EL (cell line): ENCODE measurements at places on chromosomes 1 and 21.

- no peak for DNase-seq
These were observed 28.0 kb downstream of the FUBP1 start for GRCh38 chr1:77950873-77951272.

GRCh38 chr1:67753776-67754525, 69.0 kb downstream of the GADD45A start:
- DNase-seq, result no peak

- DNase-seq, result peak; percentile 80
These were observed at the start of gene KCTD3 for GRCh38 chr1:215566556-215567490. Gene KCTD3, plus strand, starts transcription at chr1:215567304. Its CDS starts 382 bp downstream, at chr1:215567686.

GRCh38 chr1:178010674-178011464, 41.0 kb upstream of the SEC16B start:
- no peak for DNase-seq

GRCh38 chr1:85296980-85297379, 20.5 kb upstream of the BCL10 start:
- DNase-seq, result peak; percentile 61

GRCh38 chr1:51214615-51215131, 21.4 kb upstream of the RNF11 start:
- peak; percentile 81 for DNase-seq

DNA sequence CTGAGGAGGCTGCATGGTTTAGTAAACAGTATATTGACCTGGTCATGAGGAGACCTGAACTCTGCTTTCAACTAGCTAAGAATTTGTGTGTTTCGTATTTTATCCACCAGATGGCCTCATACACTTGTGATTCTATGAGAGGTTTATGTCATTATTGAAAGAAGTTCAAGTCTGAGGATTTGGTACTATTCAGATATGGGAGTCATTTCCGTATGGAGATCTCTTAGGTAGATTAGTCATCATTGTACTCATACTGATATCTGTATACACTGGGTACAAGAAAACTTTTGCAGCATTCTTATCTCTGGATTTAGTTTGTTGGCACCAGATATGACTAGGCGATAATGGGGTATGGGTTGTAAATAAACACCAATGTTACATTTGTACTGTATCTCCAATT, 26.6 kb downstream of the ATF6 start:
- DNase-seq, result peak; percentile 82

DNA sequence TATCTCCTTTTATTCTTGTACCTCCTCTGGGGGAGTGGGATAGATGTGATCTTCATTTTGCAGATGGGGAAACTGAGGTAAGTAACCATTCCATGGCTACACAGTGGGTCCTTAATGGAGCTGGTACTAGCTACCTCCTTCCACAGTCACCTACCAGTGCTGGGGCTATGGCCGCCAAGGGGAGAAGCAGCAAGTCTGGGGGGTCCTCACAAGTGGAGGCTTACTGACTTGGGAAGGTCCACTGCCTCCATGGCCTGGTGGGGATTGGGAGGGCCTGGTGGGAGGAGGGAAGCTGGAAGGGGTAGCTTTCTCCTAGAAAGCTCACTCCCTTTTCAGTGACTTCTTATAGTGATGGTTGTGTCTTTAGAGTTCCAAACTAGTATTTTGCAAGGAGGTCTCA, 5.9 kb upstream of the FOXO6 start:
- DNase-seq, result no peak

DNA sequence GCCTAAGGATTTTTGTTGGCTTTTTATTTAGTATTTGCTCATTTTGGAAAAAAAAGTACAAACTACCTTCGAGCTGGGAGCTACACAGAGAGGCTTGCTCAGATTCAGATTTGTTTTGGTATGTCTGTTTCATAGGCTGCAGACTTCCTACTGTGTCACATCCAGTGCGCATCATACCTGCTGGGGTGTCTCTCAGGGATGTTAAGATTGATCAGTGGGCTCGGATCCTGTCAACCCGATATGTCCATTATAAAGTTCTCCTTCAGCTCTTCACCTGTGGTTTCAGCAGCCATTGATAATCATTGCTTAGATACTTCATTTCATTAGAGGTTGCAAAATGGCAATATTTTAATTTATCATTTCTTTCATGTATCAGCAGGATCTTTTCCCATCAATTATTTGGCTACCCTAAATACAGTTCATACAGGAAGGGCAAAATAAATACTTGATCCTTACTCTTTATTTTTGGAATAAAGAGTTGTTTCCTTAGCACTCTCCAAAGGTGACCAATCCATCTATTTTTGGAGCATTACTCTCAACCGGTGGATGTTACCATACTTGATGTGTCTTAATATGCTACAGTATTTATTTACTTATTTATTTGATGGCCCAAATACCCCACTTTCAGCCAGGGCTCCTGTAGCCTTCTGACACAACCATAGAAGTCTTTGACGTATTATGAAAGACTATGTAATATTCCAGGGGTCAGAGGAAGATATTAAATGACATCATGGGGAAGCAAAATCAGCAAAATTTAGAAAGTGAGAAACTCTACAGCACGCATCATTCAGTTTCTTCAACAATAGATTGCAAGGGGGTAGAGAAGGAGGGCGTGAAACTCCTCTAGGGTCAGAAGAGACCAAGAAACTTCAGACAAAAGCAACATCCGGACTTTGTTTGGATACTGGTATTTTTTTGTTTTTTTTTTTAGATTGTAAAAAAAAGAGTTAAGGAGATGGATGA, 55.3 kb upstream of the HNRNPU start:
- no peak for DNase-seq

DNA sequence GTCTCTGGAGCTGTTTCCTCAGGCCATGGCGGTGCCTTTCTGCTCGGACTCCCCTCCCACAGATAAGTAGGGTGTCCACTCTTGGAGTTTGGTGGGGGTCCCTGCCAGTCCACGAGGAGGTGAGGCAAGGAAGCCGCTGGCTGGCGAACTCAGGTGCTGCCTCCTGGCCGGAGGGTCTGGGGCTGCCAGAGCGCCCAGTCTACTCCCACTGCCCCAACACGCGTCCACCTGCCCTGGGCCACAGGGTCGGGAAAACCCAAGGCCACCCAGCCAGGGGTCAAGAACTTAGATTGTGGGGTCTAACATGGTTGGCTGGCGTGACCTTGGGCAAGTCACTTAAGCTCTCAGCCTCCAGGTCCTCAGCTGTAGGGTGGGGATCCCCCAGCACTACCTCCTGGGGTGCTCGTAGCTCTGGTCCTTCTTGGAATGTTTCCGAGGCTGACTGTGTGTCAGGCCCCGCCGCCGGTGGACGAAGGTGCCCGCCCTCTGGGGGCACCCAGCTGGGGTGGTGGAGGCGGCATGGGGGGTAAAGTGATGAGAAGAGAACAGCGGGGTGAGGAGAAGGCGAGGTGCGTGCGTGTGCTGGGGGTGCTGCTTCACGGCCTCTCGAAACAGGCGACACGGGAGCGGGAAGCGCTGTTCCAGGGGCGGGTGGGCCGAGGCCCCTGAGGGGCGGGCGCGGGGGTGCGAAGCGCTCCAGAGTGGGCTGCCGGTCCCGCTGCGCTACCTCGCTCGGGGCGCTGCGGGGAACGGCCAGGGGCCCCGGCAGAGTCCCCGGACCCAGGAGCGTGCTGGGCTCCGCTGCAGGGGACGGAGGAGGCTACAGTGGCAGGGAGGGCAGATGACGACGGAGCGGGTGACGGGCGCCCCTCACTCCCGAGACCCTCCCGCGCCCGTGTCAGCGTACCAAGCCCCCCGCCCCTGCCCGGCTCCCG, 1.2 kb downstream of the SH2D5 start:
- DNase-seq, result no peak

DNA sequence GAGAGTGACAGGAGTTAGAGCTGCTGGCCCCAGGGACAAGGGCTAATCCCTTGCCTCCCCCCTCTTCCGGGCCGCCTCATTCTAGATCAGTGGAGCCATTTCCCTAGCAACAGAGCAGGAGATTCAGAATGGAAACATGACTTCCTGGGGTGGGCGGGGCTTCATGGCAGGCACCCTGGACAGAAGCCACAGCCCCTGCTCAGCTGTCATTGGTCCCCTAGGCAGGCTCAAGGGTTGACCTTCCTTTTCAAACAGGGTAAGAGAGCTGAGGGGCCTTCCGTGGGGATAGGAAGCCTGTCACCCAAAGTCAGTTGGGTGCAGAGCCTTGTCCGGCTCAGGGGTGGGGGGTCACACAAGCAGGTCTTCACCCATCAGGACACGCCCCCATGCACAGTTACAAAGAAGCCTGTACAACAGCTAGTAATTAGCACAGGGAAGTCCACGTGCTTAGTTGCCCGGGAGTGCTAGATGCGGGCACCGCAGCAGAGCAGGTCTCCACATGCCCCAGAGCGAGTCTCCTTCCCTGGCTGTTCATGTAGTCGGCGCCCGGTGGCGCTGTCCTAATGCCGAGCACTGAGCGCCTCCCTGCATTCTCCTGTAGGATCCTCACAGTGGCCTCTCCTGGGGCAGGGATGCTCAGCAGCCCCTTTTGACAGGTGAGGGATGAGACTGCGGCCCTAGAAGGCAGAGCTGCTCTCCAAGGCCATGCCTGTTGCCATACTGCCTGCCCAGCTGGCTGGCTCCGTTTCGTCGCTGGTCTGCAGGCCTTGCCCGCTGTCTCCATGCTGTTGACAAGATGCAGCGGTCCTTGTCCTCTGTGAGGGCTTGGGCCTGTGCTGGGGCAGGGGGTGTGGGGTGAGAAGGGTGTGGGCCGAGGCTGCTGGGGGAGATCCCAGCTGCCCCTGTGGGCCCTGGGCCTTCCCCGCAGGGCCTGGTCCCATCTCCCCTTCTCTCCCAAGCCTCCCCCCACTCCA, 5.1 kb downstream of the TMEM201 start:
- peak; percentile 69 for DNase-seq

DNA sequence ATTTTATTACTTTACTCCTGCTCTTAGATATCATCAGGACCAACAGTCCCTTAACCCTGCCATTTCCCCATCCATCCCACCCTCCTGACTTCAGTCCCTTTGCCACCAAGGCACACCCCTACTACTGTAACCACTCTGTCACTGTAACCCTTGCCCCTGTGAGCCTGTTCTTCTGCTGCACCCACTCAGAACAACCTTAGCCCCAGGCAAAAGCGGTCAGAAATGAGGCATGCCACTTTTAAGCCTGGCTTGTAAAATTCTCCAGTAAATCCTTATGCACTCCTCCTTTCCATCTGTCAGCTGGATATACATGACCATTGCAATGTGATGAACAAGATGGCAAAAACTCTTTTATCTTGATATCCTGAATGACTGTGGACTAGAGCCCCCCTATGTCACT, 555.0 kb upstream of the PLXNA2 start:
- DNase-seq, result peak; percentile 36

DNA sequence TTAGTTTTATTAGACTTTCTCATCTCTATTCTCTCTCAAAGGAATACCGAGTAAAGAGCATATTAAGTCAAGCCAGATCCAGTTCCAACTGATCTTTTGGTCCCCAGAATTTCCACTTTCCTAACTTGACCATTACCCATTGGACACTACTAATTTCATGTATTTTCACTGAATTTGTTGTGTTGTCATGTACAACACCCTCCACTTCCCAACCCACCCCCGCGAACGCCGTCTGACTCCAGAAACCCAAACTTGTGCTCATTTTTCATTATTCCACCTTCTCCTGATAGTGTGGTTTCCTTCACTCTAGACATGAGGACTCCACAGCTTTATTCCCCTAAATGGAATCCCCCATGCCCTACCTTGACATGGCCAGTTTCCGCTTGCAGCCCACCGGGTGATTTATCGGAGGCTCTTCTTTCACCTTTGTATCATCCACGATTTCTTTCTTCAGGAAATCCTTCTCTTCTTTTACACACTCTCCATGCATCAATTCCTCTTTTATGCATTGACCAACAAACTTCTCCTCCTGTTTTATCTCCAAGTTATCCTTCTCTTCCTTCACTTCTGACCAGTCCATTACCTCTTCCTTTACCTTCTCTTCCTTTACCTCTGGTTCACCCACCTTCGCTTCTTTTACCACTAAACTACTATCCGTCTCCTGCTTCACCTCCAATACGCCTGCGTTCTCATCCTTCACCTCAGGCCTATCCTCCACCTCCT, 805 bp downstream of the ZNHIT6 start:
- DNase-seq, result peak; percentile 2

DNA sequence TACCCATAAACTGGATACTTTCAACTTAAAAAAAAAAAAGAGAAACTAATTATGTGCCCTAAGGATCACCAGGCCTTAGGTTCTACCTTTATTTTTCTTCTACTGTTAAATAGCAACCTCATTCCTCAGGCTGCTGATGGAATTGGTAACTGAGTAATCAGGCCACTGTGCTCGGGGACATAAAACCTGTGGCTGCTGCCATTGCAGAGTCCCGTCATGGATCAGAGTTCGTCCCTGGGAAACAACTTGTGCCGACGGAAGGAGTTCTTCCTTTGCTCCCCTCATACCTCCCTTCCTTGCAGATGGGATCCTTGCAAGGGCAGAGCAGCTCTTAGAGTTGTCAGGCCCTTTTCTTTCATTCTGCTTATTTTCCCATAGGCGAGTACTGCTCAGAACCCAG, 123.6 kb downstream of the PBX1 start:
- no peak for DNase-seq

- DNase-seq, result no peak
These were observed 22.8 kb upstream of the GPX7 start for GRCh38 chr1:52579415-52579814.

DNA sequence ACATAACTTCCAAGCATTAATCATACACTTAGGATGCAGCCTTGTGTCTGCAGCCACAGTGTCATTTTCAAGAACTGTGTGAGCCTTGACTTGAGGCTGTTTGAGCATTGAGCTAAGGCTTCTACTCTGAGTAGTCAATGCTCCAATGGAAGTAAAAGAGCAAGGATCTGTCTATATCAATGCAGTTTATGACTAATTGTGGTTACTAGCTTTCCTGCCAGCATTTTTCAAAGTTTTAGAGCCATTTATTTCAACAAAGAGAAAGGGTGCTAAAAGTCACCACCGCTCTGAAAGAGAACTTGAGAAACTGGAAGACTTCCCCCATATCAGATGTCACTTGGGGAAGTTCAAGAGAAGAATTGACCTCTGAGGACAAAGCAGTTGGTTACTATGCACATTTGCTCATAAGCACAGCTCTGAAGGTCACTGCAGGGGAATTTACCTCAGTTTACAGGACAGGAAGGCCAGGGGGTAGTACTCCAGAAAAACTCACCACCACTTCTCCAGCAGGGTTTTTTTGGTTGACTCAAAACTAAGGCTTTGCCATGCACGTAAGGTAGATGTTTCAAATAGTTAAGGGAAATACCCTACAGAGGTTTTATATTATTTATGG, 24.5 kb upstream of the RGS1 start:
- DNase-seq, result peak; percentile 84

GRCh38 chr1:232690285-232690935, 60.5 kb upstream of the SIPA1L2 start:
- no peak for DNase-seq

GRCh38 chr1:46489169-46489637, 433 bp upstream of the DMBX1 start:
- no peak for DNase-seq

DNA sequence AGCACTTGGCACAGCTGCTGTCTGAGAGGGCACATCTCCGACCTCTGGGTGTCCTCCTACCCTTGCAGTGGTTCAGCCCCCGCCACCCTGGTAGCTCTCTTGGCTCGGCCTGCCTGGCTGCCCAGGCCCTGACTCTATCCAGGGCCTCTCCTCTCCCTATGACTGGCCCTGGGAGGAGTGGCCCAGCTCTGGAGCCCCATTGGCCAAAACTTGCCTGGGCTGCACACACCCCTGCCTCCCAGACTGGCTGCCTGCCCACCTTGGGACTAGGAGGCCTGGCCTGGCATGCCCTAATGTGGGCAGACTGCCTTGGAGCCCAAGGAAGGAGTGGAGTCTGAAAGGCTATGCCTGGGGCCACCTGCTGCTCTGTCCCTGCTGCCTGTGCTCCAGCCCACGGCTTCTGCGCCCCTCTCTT, 33.6 kb downstream of the ACOT11 start:
- DNase-seq, result peak; percentile 79
